Activated B cell treated with CpG ODN at 0.5 μM for 24 hours (primary cell): ENCODE measurements at places on chromosomes 1 and 21.

- no peaks in the 10 kb centered on the region for H3K27me3 ChIP-seq
- DNase-seq = no peak
- H3K4me3 ChIP-seq = peak overlapping the region; percentile 49
- peak overlapping the region; percentile 90 for H3K27ac ChIP-seq
Measured at GRCh38 chr1:230122366-230123279, 55.6 kb downstream of the GALNT2 start.

- peaks cover 39% of the 10 kb centered on the region for H3K27me3 ChIP-seq
- no peaks in the 10 kb centered on the region for H3K36me3 ChIP-seq
- no peak for DNase-seq
- H3K27ac ChIP-seq = no peak overlapping the region
Measured at GRCh38 chr1:81801651-81802456, 1.1 kb downstream of the ADGRL2 start.

- H3K4me1 ChIP-seq = no peaks in the 10 kb centered on the region
- H3K27ac ChIP-seq = no peak overlapping the region
- DNase-seq = no peak
- H3K36me3 ChIP-seq = no peaks in the 10 kb centered on the region
- H3K27me3 ChIP-seq = no peaks in the 10 kb centered on the region
Measured at GRCh38 chr21:27371115-27371974, 404.5 kb upstream of the ADAMTS5 start.

GRCh38 chr1:224894915-224895314, 34.6 kb upstream of the DNAH14 start:
- H3K36me3 ChIP-seq = no peaks in the 10 kb centered on the region
- no peaks in the 10 kb centered on the region for H3K27me3 ChIP-seq
- H3K4me3 ChIP-seq = no peak overlapping the region
- H3K27ac ChIP-seq = no peak overlapping the region

GRCh38 chr1:85407746-85408377, 57.1 kb downstream of the DDAH1 start:
- H3K4me3 ChIP-seq = no peak overlapping the region
- no peaks in the 10 kb centered on the region for H3K4me1 ChIP-seq
- H3K36me3 ChIP-seq = no peaks in the 10 kb centered on the region
- no peak for DNase-seq

GRCh38 chr1:182164273-182164672, 102.8 kb upstream of the ZNF648 start:
- no peak for DNase-seq
- H3K27ac ChIP-seq = no peak overlapping the region
- no peak overlapping the region for H3K4me3 ChIP-seq
- H3K27me3 ChIP-seq = peaks cover 5% of the 10 kb centered on the region

DNA sequence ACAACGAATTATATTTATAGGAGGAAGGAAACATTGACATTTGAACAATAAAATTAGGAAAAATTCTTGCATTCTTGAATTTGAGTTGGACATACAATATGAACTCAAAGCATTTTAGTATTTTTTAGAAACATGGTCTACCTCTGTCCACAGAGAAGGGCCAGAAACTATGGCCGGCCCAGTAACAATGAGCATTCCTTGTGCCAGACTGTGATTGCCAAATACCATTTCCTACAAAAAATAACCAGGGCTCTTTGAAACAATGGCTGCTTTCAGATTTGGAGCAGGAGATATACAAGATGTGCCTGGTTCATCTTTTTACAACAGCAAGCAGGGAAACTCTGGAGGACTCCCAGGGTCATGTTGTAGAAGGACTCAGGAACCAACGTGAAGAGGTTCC, 38.4 kb downstream of the NOS1AP start:
- DNase-seq = no peak
- no peak overlapping the region for H3K4me3 ChIP-seq
- H3K4me1 ChIP-seq = no peaks in the 10 kb centered on the region
- H3K27ac ChIP-seq = no peak overlapping the region
- no peaks in the 10 kb centered on the region for H3K36me3 ChIP-seq
- peaks cover 47% of the 10 kb centered on the region for H3K27me3 ChIP-seq

- no peak overlapping the region for H3K27ac ChIP-seq
- no peaks in the 10 kb centered on the region for H3K36me3 ChIP-seq
- H3K4me1 ChIP-seq = no peaks in the 10 kb centered on the region
- H3K27me3 ChIP-seq = no peaks in the 10 kb centered on the region
- DNase-seq = no peak
Measured at GRCh38 chr1:67517046-67517445, 86.8 kb upstream of the SERBP1 start.

GRCh38 chr1:232322162-232322734, 307.7 kb downstream of the SIPA1L2 start:
- H3K4me1 ChIP-seq = no peaks in the 10 kb centered on the region
- no peaks in the 10 kb centered on the region for H3K27me3 ChIP-seq
- H3K27ac ChIP-seq = no peak overlapping the region
- H3K4me3 ChIP-seq = no peak overlapping the region
- DNase-seq = no peak
